Stimulated activated naive CD8-positive, alpha-beta T cell treated with anti-CD3 and anti-CD28 coated beads, Interleukin-15, Interleukin-2, amounts not matched to agents 100 U/mL and 50 U/mL, for 24 hours (primary cell): ENCODE measurements at places on chromosomes 11 and 22.

GRCh38 chr11:120344302-120345004 lies 8.2 kb downstream of the ARHGEF12 start:
- peak; percentile 44 for DNase-seq

DNA sequence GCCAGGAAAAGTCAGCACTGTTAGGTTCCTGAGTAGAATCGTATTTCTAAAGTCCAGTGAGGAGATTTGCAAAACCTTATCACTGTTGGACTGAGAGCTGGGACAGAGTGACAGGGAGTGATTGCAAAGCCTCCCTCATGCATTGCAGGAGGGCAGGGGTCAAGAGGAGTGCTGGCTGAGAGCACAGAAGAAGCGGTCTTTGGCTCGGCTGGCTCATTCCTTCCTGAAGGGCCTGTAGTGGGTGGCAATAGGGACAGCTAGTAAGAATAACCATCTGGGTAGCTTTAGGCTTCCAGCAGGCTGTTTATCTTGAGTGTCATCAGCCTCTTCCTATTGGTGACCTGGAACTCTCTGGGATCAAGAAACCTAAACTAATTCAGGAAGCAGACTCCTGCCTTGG lies 53.4 kb downstream of the CD44 start:
- no peak for DNase-seq

DNA sequence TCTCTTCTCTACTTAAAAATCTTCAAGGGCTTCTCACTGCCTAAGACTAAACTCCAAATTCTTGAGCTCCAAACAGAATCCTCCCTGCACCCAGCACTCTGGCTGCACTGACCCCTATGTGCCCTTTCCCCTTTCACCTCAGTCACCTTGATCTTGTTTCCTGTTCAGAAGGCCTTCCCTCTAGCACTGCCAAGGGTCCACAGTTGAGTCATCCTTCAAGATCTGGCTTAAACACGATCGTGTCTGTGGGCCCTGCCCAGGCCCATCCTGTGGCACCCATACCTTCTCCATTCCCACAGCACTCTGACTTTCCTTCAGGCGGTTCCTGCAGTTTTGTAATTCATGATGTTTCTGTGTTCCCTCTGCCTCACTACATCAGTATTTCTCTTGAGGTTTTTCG lies 129.2 kb downstream of the ARL14EP start:
- no peak for DNase-seq

- DNase-seq: no peak
Measured at GRCh38 chr22:40855979-40856512, 393 bp downstream of the ST13 start.

DNA sequence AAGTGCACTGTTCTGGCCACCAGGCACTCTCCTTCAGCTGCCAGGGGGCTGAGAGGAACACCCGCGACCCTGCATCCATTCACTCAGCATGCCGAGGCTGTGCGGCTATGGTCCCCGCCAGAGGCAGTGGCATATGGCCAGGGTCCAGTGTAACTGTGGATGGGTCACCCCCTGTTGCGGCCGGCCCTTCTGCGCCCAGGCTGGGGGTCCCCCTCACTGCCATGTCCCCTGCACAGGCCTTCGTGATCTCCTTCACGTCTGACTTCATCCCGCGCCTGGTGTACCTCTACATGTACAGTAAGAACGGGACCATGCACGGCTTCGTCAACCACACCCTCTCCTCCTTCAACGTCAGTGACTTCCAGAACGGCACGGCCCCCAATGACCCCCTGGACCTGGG lies 20.8 kb upstream of the FADD start:
- DNase-seq: no peak

- no peak for DNase-seq
Measured at GRCh38 chr22:39382410-39382809, 17.2 kb upstream of the TAB1 start.

- no peak for DNase-seq
Measured at GRCh38 chr22:33271390-33272161, 213.4 kb upstream of the SYN3 start.

- DNase-seq: no peak
Measured at GRCh38 chr11:58057481-58057880, 26.7 kb downstream of the OR6Q1 start.

GRCh38 chr22:24420072-24420976 lies 7.1 kb upstream of the ADORA2A start:
- no peak for DNase-seq

- DNase-seq: no peak
Measured at GRCh38 chr11:114172055-114172861, 112.7 kb downstream of the ZBTB16 start.

DNA sequence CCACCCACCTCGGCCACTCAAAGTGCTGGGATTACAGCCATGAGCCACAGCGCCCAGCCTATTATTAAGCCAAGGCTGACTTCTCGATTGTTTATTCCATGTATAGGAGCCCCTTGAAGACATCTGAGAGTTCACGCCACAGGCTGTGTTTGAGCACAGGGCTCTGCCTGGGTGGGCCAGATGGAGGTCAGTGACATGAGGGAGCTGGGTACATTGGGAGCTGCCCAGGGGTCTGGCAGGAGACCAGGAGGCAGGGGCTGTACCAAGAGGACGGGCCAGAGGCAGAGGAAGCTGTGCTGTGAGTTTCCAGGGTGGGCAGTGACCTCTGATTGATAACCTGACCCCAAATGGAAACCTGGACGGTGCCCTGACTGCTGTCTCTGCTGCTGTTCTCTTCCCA lies 5.4 kb downstream of the LMF2 start:
- DNase-seq: no peak

GRCh38 chr22:24335496-24335895 lies 64.9 kb downstream of the SPECC1L start:
- no peak for DNase-seq

GRCh38 chr11:36750349-36750748 lies 152.3 kb upstream of the RAG2 start:
- no peak for DNase-seq

DNA sequence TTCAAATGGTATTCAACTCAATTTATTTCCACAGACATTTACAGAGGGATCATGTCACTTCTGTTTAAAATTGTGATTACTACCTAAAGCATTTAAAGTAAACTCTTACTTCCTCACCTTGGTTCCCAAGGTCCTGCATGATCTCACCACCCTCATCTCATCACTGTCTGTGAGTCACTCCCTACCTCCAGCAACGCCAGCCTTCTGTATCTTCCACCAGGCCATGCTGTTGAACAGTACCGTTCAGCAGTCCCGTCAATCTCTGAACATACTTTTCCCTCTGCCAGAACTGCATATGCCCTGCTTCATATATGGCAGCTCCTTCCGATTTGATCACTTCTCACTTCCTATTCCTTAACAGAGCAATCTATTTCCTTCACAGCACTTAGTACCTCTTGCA lies 2.0 kb downstream of the FBXO3 start:
- DNase-seq: no peak

DNA sequence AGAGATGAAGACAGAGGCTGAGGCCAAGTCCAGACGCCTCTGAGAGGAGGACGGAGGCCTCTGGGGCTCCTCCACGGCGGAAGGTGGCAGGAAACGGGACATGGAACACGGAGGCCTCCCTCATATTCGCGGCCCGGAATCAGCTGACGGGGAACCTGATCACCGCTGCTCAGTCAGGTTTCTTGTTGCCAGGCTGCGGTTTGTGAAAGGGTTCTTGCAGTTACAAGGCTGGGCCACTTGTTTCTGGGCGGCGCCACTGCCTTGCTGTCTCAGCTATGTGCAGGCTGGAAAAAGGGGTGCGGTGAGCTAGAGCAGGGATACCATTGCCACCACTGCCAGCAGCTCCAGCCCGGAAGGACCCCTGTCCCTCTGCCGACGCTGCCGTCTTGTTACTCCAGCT lies 10.0 kb upstream of the MMP1 start:
- peak; percentile 4 for DNase-seq

DNA sequence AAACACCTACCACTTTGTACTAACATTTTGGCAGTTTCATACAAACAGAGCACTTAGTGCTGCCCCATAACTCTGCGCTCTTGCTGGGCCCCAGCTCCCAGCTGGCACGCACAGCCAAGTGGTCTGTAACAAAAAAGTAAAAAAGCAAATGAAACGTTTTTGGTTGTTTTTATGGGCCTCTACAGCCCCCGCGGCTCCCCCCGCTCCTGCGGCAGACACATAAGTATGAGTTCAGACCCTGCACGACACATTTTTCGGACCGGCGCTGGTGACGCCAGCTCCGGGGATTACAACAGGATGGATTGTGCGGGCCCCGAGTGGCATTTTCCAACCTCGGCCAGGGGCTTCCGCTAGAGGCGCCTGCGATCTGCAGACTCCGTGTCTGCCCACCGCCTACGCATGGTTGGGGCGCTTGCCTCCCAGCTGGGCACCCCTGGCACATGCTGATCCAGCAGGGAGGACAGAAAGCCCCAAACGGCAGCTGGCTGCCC lies 418.2 kb downstream of the SOX6 start:
- DNase-seq: no peak
